Left lung (tissue), 14 donors: ENCODE measurements at places on chromosomes 5 and 9. TPM values are rescaled to one million over a fixed set of nuclear protein-coding genes. Genes with fewer than 3 reads are reported as not detected.

DNA sequence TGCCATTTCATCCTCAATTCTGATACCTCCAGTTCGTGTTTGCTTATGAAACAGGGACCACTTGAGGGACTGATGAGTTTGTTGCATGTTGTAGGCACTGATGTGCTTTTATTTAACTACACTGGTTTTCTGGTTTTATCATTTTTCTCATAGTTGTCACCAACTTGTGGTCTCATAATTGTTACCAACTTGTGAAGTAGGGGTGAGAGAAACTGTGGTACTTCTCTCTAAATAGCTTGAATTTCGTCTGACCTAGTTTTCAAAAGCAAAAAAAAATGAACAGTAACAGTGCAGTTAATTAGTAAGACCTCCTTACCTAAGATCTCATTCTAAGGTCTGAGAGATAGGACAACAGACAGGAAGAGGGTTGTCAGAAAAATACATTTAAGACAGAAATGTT, 78.0 kb downstream of the ANXA2R start:
- no peaks in the 10 kb centered on the region for H3K36me3 ChIP-seq
- no peak overlapping the region for H3K4me3 ChIP-seq
- no peaks in the 10 kb centered on the region for H3K4me1 ChIP-seq
- no peaks in the 10 kb centered on the region for H3K27me3 ChIP-seq
- H3K27ac ChIP-seq: no peak overlapping the region

DNA sequence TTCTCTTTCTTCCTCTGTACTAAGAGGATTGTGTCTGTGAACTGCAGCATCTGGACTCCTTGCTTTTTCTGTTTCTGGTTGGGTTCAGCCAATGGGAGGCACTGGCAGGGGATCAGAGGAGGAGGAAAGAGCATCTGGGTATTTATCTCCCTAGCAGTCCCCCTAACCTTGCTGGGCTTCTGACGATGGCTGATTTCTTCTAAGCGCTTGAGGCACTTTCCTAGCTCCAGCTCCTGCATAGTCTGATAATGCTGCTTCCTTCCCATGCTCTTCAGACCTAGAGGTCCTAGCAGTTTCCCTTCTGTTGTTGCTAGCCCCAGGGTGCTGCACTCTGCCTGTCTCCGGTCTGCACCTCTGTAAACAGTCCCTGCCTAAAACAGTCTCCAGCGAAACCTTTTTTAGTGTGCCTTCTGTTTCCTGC, 225.1 kb downstream of the PDZD2 start:
- H3K4me3 ChIP-seq: no peak overlapping the region
- H3K36me3 ChIP-seq: no peaks in the 10 kb centered on the region
- H3K4me1 ChIP-seq: peaks cover 11% of the 10 kb centered on the region
- DNase-seq: no peak
- H3K27me3 ChIP-seq: no peaks in the 10 kb centered on the region

DNA sequence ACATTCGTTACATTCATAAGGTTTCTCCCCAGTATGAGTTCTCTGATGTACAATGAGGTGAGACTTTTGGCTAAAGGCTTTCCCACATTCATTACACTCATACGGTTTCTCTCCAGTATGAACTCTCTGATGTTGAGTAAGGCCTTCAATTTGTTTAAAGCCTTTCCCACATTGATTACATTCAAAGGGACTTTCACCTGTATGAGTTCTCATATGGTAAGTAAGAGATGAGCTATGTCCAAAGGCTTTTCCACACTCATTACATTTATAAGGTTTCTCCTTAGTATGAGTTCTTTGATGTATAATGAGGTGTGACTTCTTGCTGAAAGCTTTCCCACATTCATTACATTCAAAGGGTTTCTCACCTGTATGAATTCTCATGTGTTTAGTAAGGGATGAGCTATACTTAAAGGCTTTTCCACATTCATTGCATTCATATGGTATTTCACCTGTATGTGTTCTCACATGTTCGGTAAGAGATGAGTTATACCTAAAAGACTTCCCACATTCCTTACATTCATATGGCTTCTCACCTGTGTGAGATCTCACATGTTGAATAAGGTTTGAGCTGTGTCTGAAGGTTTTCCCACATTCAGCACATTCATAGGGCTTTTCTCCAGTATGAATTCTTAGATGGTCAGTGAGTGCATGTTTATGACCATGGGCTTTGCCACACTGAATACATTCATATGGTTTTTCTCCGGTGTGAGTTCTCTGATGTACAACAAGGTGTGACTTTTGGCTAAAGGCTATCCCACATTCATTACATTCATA, 13.5 kb downstream of the ZFP37 start:
- no peak overlapping the region for H3K27ac ChIP-seq
- no peaks in the 10 kb centered on the region for H3K27me3 ChIP-seq
- H3K36me3 ChIP-seq: peaks cover 49% of the 10 kb centered on the region
- no peaks in the 10 kb centered on the region for H3K4me1 ChIP-seq
- H3K4me3 ChIP-seq: no peak overlapping the region

- no peaks in the 10 kb centered on the region for H3K4me1 ChIP-seq
- no peaks in the 10 kb centered on the region for H3K27me3 ChIP-seq
- no peak overlapping the region for H3K27ac ChIP-seq
- DNase-seq: no peak
- no peak overlapping the region for H3K4me3 ChIP-seq
- H3K36me3 ChIP-seq: no peaks in the 10 kb centered on the region
Measured at GRCh38 chr9:22079873-22080341, 70.8 kb upstream of the CDKN2B start.

GRCh38 chr9:35729700-35730485, 2.1 kb downstream of the TLN1 start:
- peak overlapping the region; percentile 83 for H3K4me3 ChIP-seq
- H3K27ac ChIP-seq: peak overlapping the region; percentile 96
- peaks cover 32% of the 10 kb centered on the region for H3K36me3 ChIP-seq
- no peak for DNase-seq
- peaks cover 71% of the 10 kb centered on the region for H3K4me1 ChIP-seq
- no peaks in the 10 kb centered on the region for H3K27me3 ChIP-seq

GRCh38 chr5:177317959-177318377, 6.3 kb upstream of the MXD3 start:
- H3K4me1 ChIP-seq: peaks cover 20% of the 10 kb centered on the region
- no peak overlapping the region for H3K27ac ChIP-seq
- H3K27me3 ChIP-seq: no peaks in the 10 kb centered on the region

DNA sequence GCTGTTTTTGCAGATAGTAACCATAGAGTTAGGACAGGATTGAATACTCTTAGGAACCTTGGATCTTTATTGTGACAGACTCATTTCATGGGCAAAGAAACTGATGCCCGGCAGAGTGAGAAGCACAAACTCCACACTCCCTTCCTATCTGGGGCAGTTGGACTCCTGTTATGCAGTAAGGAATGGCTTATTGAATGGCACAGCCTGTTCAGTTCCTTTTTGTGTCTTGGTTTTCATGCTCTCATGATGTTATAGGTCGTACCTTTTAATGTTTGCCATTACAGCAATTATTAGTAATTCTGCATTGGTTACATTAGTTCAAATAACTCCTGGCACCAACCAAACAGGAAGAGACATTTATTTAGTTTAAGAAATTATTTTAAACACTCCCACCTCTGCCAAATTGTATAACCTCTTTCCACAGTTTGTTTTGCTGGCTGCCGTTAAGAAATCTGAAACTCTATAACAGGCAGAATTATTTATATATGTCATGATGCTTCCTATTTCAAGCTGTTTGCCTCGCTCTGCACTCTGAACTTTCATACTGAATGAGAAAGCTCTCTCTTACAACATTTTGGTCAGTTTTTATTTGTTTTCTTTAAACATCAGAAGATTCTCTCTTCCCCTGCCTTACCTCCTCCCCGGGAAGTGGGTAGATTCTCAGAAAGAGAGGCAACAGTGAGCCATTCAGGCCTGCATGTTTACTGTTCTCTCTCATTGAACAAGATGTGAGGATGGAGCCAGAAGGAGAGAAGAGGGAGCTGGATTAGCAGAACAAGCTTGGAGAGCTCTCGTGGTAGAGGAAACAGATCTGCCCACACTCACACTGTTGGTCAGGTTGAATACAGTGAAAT, 144.4 kb downstream of the ARHGEF28 start:
- no peaks in the 10 kb centered on the region for H3K4me1 ChIP-seq
- H3K36me3 ChIP-seq: no peaks in the 10 kb centered on the region
- H3K27me3 ChIP-seq: no peaks in the 10 kb centered on the region
- H3K27ac ChIP-seq: no peak overlapping the region
- DNase-seq: no peak

Gene IFNA2
- total RNA-seq: not detected
